Adipocyte (in vitro differentiated cells): ENCODE measurements at places on chromosomes 5 and 9.

- no peak for DNase-seq
These were observed 40.5 kb upstream of the LRRC14B start for GRCh38 chr5:150746-151145.

- DNase-seq, result no peak
These were observed 7.8 kb upstream of the DTWD2 start for GRCh38 chr5:118996098-118996497.

DNA sequence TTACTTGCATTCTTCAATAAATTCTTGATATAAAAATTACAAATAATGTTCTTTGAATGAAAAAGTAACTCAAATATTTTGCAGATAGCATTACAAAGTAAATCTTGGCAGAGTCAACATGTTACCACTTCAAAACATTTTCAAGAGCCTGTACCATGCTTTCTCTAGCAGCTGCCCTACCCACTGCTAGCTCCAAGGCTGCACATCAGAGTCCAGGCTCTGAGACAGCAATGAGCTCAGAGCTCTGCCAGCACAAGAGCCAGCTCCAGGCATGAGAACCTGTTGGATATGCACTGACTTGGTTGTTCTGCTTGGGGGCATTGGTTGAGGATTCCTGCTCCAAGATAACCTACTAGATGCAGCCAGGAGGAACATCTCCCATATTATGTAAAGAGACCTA lies 211.3 kb upstream of the HAPLN1 start:
- DNase-seq, result no peak

DNA sequence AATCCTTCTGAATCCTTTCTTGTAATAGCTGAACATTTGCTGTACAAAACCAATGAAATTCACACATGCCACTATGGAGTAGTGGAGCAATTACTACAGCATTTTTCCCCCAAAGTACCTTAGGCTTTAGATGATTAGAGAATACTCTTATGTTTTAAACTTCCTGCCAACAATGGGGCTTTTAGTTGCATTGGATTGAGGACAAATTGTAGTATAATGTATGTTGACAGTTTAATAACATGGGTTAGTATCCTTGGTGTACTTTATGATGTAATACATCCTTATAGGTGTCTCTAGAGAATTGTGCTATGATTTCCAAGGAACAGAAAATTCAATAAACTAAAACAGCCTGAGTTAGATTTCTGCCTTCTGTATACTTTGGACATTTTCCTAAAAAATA lies 422.7 kb upstream of the GRAMD2B start:
- peak; percentile 64 for DNase-seq

GRCh38 chr9:127014216-127014909 lies 99.8 kb downstream of the RALGPS1 start:
- peak; percentile 38 for DNase-seq

DNA sequence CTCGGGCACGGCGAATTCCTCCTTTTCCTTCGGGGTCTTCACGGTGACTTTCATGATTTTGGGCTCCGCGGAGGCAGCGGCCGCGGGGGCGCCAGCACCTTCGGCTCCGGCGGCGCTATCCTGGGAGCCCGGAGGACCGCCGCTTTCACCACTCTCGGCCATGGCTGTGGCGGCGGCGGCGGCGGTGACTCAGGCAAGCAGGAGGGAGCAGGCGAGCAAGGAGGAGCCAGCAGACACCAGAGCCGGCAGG lies 315 bp downstream of the UBQLN1 start:
- DNase-seq, result peak; percentile 87

- DNase-seq, result no peak
These were observed 211.0 kb downstream of the SNX18 start for GRCh38 chr5:54728588-54728915.

GRCh38 chr5:32584646-32585045 lies 711 bp upstream of the SUB1 start:
- no peak for DNase-seq

- no peak for DNase-seq
These were observed 15.0 kb downstream of the ICE1 start for GRCh38 chr5:5437227-5438172.

GRCh38 chr5:9878206-9878605 lies 248.1 kb upstream of the TAS2R1 start:
- peak; percentile 15 for DNase-seq

DNA sequence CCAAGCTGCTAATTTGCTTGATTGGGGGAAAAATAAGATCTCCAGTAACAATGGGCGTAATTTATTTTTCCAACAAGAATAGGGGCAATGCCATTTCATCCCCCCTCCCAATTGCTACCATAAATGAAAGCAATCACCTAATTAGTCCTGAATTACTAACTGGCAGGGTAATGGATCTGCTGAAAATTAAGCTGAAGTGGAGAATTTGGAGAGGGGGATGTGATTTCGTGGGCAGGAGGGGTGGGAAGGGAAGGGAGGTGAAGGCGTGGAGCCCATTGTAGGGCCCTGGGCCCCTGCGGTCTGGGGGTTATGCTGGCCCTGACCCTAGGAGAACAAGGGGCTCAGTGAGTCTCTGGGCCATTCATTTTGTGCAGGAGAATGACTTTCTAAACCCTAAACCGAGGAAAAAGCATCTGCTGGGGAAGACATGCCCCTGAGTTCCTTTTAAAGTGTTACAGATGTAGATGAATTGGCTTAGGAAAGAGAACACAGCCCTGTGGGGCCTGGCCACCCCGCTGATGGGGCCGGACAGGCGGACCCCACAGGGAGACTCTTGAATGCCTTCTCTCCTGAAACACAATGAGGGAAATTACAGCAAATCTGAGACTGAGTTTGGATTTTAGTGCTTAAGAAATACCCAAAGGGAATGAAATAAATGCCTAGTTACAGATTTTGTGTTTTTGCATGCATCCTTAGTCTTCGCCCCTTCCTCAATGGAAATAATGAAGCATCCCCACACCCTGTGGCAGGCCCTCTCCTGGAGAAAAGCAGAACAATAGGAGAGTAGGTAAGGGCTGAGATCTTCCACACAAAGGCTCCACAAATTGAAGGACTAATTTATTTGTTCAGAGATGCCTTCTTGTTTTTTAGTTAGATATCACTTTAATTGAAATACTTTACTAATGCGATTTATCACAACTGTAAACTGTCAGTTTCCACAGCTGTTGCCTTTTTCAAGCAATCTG lies 143.2 kb downstream of the PSAT1 start:
- DNase-seq, result no peak

DNA sequence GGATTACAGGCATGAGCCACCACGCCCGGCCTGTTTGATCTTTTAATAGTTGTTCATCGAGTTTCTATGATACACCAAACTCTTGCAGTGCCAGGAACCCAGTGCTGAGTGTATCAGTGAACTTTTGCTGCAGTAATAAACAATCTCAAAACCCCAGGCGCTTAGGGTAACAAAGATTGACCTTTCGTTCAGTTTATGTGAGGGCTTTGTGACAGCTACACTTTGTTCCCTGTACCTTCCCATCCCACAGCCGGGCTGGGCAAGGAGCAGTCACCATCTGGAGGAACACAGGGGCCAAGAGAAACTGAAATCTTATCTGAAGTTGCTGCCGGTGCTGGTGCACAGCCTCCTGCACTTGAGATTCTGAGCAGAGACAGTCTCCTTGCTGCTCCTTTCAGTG lies 17.2 kb upstream of the WNK2 start:
- no peak for DNase-seq

GRCh38 chr5:171309276-171310211 lies 496 bp downstream of the TLX3 start:
- no peak for DNase-seq

DNA sequence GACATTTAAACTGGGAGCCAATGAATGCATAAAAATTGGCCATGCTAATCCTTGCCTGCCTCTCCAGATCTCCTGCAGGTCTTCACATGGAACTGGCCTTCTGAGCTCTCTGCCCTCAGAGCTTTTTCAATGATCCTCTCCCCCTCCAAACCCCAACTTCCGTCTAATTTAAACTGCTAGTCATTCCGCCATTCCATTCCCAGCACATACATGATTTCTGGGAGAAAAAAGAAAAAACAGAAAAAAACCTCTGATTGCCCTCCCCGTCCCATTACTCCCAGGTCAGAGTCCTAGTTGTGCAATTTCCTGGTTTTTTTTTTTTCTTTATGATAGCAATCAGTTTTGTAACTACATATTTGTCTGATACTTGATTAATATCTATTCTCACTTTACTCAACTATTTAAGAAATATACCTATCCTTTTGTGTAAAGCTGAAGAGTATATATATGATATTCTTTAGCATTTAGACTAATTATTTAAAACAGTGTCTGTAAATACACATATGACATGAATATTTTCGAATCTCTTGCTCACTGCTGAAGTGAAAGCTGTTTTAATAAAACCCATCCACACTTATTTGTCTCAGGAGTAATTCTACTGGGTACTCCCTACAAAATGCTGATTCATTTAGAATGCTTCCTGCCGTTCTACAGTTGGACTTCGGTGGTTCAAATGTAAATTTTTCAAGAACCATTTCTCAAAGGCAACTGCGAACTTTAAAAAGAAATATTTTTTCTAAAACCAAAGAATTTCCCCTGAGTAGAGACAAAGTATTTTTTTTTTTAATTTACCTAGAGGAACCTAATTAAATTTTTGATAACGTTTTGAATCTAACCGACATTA lies 1.6 kb downstream of the HINT1 start:
- peak; percentile 56 for DNase-seq

- no peak for DNase-seq
These were observed 44.8 kb upstream of the CYLC2 start for GRCh38 chr9:102950346-102950745.

GRCh38 chr9:16303506-16303905 lies 567.0 kb downstream of the BNC2 start:
- DNase-seq, result no peak

DNA sequence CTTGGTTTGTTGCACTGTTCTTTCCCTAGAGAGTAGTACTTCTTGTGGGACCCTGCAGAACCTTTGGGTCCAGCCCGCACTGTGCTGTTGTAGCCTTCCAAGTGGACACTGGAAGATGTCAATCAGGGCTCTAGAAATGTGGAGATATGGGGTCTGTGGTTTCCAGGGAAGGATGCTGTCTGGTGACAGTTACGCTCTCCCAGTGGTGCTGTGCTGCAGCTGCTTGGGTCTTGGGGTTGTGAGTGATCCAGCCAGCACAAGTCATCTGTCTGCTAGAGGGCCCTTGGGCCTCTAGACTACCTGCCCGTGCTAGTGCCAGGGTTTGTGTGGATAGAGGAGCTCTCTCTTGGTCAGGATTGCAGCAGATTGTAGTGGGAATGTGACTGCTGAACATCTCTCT lies 484.5 kb downstream of the DMAC1 start:
- no peak for DNase-seq

DNA sequence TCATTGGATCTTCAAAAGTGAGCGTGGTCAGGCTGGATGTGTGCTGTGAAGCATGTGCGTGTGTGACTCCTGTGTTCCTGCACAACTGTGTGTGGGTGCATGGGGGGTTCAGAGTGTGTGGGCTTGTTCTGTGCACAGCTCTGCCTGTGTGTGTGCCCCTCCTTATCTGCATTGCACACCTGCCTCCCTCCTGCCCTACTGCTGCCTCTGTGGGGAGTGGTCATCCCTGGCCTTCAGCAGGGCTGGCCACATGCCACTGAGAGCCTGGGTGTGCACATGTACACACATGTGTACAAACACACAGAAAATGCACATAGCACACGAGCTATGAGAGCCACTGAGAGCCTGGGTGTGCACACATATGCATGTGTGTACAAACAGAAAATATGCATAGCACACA lies 92.1 kb downstream of the CACNA1B start:
- no peak for DNase-seq

DNA sequence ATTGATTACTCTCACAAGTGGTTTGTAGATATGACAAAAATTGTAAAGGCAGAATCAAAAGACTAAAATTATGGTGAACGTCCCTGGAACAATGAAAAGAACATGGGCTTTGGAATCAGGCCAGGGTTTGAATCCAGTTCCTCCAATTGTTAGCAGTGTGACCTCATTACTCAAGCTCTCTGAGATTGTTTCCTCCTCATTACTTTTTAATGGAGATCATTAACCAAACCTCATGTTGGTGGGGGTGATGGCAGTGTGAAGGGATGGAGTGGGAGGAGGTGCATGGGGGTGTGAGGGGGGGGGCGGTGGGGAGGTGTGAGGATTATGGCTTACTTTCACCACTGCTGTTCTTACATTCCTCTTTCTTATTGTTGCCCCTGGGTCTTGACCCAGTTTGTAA lies 44.1 kb upstream of the FOXE1 start:
- no peak for DNase-seq

DNA sequence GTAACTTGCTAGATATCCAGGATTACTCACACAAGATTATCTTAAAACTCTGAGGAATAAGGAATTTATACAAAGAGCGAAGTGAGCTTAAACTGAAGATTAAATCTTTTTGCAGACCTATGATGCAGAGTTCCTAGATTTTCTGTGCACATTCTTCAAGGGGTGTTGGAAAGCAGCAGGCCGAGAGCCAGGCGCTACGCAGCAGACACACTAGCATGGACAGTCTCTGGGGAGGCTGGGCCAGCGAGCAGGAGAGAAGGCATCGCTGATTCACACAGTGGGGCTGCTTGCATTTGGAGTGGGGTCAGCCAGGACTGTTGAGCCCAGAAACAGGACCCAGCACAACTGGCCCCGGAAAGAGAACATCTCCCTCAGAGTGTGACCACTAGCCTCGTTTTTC lies 136.3 kb downstream of the ADAMTS16 start:
- no peak for DNase-seq

- no peak for DNase-seq
These were observed 9.4 kb downstream of the PAM start for GRCh38 chr5:102764381-102765004.

- no peak for DNase-seq
These were observed 48.5 kb downstream of the PLEKHG4B start for GRCh38 chr5:140443-140829.

DNA sequence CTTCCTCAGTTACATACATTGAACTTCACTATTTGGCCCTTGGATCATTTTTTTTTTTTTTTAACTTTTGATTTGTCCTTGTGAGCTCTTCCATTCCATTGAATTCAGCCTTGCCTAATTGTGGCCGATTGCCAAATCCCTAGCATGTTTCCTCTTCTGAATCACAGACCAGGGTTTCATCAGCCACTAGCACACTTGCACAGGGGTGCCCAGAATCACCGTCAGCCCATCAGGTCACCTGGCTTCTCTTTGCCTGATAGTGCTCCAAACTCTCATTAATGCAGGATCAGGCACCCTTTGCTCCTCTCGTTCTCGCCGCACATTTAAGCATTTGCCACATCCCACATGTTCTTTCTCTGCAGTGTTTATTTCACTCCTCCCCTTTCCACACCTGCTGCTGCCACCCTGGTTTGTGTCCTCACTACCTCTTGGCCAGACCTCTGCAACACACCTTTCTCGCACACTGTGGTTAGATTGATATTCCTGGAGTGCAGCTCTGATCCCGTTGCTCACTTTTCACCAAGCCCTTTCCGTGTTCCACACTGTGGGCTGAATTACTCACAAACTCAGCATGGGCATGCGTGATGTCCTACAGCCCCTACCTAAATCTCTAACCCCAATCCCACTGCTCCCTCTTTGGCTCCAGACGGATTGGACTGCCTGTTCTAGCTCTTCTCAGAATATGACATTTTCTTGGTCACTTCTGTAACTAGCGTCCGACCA lies 9.8 kb downstream of the PIK3R1 start:
- peak; percentile 91 for DNase-seq

- DNase-seq, result no peak
These were observed 14.0 kb downstream of the MTRR start for GRCh38 chr5:7882926-7883325.

- peak; percentile 27 for DNase-seq
These were observed 21.9 kb upstream of the VDAC1 start for GRCh38 chr5:134026521-134027287.

- no peak for DNase-seq
These were observed 125.8 kb downstream of the MED10 start for GRCh38 chr5:6252581-6252980.
